Fibroblast of skin of left quadriceps (primary cell): ENCODE measurements at places on chromosomes 5 and 9.

- no peak for DNase-seq
These were observed 21.9 kb upstream of the PDCD1LG2 start for GRCh38 chr9:5488221-5489008.

DNA sequence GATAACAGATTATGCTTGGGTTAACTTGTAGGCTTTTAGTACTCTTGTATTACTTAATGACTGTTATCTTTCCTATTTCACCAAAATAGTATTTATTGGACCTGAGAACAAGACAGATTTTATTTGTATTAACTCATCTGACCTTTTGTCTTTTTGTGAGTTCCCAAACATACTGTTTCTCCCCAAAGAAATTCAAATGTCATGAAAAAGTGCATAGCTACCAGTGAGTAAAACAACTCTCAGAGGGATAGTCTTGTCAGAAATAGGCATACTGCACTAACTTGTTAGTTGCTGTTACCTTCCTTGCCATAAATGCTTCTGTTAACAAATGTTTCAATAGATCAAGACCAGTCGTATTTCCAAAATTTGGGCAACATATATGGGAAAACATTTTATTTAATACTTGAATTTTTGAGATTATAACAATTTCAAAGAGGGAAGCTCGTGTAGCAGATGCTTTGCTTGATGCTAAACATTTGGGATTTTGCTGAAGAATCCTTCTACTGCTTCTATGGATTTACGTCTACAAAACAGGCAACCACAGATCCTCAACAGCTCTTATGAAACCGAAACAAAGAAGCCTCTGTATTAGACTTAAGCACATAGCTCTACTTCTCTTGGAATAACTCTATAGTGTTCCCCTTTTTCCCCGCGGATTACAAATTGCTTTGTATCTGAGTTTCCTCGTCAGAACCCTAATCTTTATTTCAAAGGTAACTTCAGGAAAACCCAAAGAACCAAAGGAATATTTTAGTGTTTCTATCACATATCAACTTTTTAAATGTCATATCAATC is 248.8 kb downstream of the MCTP1 start:
- no peak for DNase-seq

DNA sequence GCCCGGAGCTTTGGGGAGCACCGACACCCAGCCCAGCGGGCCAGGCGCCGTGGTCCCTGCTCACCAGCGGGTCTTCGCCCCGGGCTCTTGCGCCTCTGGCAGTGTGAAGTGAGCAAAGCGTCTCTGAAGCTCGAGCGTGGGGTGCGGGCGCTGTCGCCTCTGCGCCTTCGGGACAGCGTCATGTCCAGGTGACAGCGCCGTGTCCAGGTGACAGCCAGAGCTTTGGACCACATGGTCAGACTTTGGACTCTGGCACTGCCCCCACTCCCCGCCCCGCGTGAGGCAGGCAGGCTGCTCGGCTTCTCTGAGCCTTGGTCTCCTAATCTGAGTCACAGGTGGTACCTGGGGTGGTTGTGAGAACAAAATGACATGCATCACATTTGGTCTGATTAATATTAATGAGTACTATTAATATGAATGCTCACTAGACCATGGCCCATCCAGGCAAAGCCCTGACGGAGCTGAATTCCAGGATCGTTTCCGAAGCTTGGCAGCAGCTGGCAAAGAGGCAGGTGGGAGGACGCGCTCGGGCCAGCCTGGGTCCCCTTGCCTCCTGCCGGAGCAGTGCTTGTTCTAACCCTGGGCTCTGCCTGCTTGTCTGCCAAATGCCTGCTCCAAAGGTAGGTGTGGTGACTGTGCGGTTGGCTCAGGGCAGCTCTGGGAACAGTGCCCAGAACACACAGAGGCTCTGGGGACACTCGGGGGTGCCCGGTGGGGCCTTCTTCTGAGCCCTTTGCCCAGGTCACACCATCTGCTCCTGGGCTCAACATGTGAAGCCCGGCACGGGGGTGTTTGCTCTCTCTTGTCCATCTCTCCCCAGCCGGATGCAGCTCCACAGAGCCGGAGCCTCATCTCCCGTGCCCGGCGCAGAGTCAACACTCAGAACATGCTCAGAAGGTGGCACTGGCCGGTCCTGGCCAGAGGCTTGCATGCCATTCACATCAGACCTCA is 157.1 kb downstream of the OLFM1 start:
- no peak for DNase-seq

DNA sequence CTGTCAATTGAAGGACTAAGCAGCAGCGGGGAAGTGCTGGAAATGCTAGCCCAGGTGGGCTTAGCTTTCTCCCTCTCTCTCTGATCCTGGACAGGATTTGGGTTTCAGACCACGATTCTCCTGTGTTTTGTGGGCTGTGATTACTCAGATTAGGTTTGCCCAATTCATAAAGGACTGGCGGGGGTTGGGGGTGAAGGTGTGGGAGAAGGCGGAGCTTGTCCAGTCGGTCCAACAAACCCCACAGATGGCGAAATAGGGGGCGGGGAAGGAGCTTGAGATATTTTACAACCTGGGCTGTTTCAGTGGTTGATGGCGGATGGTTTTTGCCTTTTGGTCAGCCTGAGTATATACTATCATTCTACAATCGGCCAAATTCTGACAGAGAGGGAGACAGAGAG is 35.2 kb downstream of the PCDHAC2 start:
- DNase-seq, result no peak

GRCh38 chr5:6446042-6446441 is 2.6 kb upstream of the UBE2QL1 start:
- no peak for DNase-seq

DNA sequence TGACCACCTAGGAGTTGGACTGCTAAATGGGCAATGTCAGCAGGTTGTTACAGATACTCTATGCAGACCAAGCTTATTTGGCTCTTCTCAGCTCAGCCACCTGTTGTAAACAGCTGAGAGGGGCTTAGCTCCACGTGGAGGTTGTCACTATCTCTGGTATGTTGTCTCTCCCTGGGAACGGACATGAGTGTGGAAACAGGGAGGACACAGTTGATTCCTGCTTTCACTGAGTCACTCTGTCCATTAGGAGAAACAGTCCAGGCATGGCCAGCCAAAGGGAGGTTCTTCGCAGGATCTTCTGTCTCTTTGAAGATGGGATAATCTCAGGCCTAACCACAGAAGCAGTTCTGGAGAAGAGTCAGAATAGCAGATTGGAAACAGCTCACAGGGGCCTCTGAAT is 121.2 kb downstream of the PALM2AKAP2 start:
- no peak for DNase-seq

GRCh38 chr5:163540696-163541095 is 35.3 kb downstream of the MAT2B start:
- no peak for DNase-seq

DNA sequence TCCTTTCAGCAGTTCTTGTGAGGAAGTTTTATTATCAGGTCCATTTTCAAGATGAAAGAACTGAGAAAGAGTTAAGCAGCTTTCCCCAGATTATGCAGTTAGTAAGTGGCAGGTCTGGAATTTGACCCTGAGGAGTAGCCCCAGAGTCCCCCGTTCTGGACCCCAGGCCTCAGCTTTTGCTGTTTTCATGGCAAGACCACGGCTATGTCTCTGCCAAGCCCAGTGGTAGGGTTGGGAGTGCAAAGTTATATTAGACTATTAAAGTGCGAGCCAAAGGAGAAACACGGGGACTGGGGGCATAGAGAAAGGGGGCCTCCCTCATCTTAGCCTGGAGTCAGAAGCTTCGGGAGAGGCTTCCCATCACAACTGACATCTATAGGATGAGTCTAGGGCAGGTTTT is 19.3 kb upstream of the ORM1 start:
- DNase-seq, result no peak

GRCh38 chr5:159826351-159827214 is 89.7 kb upstream of the ADRA1B start:
- DNase-seq, result no peak

DNA sequence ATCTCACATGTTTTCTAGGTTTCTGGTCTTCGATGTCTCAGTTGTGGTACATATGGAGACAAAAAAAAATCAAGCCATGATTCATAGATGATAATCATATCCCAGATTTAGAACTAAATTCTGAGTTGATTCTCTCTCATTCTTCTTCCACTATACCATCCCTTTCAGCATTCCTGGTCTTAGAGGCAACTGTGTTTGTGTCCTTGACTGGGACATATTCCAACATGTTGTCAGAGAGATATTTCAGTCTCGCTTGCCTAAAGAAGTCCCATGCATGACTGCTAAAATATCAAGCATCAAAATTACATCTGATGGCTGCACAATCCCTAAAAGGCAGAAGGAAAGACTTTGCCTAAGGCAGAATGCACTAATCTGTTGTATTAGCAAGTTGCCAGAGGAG is 236.6 kb downstream of the PSAT1 start:
- no peak for DNase-seq

- DNase-seq, result no peak
These were observed 17.0 kb downstream of the MSX2 start for GRCh38 chr5:174741352-174741751.

GRCh38 chr5:74166064-74166463 is 474.5 kb downstream of the ENC1 start:
- DNase-seq, result no peak

DNA sequence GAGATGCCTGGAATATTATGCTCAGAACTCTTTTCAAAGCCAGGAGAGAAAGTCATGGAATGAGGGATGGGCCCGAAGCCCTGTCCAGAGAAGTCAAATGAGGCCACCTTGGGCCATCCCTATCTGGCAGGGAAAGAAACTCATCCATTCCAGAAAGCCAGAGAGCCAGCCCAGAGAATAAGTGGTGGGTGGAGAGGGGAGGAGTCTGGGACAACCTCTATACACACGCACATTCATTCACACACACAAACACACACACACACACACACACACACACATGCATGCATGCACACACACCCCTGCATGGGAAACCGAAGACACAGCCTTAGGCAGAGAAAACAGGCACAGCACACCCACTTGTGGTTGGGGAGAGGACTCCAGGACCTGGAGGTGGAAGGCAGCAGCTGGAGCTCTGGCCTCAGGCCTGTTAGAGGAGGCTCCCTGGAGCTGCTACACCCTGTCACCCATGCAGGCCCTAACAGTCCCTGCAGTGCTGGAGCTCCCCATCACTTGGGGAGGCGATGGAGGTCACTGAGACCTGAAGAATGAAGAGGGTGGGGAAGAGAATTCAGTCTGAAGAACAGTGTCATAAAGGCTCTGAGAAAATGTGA is 38.0 kb downstream of the TGFBI start:
- DNase-seq, result no peak

DNA sequence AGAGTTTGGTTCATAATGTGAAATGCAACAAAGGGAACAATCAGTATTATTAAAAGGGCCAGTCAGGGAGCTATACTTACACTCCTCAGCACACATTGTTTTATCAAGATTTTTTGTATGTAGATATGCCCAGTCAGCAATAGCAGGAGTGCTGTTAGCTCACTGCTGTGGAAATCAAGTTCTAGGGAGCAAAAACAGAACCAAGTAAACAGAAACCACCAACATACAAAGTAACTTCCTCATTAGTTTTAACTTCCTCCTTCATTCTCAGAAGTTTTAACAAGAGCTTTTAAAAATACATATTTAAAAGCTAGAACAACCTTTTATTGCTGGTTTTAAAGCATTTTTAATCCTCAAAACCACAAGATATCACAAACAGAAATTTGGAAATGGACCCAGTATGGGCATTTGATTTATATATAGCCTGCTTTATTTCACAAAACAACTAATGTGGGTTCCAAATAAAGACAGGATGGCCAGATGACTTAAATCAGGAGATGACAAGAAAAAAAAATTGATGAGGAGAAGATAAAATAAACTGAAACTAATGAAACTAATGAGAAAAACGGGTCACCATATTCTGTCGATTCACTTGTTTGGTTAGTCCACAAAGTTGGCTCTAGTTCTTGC is 178.5 kb downstream of the ADAMTS12 start:
- no peak for DNase-seq

- no peak for DNase-seq
These were observed 123.5 kb downstream of the SLC24A2 start for GRCh38 chr9:19665146-19665863.

DNA sequence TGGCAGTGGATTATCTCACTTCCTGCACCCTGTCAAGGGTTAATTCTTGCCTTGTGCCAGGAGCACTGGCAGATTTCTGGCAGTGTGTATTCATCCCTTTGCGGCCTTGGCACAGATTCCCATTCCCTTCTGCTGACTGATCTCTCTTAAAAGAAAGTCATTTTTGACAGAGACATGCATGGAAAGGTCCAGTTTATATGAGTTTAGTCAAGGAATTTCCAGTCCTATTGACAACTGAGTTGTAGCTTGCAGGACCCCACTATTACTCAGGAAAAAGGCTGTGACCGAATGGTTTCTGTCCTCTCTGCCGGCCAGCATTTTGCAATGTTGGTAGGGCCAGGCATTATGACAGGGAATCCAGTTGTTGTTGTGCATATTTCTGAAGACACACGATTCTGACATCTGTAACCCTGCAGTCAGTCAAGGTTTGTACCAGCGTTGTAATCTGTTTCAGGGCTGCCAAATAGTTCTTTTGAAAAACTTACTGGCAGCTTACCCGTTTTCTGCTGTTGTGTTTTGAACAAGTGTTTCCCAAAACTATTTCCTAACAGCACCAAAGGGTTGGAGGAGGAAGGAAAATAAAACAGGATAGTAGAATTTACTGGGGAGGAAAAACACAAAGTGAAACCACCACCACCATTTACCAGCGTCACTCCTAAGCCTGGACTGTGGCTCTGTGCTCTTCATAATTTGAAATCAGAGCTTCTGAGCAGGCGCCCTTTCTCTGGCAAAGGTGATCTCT is 243.4 kb upstream of the KLF4 start:
- no peak for DNase-seq

- DNase-seq, result no peak
These were observed 44.4 kb upstream of the AFAP1L1 start for GRCh38 chr5:149227168-149227826.

- no peak for DNase-seq
These were observed 210.1 kb upstream of the MAP3K1 start for GRCh38 chr5:56605231-56605630.

- DNase-seq, result no peak
These were observed 800 bp upstream of the AP3B1 start for GRCh38 chr5:78295035-78295961.

DNA sequence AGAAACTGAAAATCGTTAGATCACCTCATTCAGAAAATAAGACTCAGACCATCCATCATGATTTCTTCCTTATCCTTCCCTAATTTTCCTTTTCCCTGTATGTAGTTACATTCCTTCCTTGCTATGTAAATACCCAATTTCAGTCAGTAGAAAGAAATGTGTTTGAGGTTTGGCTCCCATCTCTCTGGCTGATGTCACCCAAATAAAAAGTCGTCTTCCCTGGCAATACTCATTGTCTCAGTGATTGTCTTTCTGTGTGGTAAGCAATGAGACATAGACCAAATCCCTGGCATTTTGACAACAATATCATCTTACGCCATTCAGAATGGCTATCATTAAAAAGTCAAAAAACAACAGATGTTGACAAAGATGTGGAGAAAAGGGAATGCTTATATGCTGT is 303.9 kb upstream of the EDIL3 start:
- peak; percentile 97 for DNase-seq

GRCh38 chr9:73647560-73647959 is 495.9 kb downstream of the ANXA1 start:
- DNase-seq, result no peak

GRCh38 chr5:172545291-172545801 is 91.0 kb upstream of the SH3PXD2B start:
- no peak for DNase-seq
